ENCODE measurements at places on chromosomes 1 and 21.

GRCh38 chr1:198829944-198830343 lies 191.1 kb downstream of the PTPRC start:
- no peak for DNase-seq

DNA sequence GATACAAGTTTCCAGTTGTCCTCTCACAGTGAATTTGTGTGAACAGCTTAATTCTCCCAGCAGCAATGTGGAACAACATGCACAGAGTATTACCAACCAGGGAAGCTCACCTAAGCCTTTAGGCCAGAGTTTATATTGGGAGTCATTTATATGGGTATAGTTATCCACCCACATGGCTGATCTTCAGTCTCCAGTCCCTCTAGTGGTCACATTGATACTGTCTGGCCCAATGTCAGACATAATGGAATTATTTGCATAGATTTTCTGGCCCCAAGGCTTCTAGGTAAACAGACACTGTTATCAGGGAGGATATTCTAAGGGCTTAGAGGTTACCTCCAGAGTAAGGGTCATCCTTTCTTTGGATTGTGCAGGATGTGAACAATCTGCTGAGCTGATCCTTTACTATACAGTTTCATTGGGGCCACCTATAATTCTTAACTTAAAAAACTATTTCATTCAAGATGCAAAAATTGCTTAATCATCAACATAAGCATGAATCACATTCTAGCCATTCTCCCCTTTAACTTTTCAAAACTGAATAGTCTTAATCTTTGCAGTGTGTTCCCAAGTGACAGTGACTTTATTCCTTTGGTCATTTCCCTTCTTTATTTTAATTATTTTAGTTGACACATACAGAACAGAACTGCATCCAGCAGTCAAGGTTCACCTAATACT lies 210.9 kb downstream of the LTN1 start:
- DNase-seq, result no peak

DNA sequence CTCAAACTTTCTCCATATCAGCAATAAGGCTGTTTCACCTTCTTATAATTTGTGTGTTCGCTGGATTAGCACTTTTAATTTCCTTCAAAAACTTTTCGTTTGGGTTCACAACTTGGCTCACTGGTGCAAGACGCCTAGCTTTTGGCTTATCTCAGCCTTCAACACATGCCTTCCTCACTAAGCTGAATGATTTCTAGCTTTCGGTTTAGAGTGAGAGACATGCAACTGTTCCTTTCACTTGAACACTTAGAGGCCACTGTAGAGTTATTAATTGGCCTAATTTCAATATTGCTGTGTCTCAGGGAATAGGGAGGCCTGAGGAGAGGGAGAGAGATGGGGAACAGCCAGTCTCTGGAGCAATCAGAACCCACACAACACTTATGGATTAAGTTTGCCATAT lies 41.2 kb upstream of the IFNLR1 start:
- DNase-seq, result no peak

DNA sequence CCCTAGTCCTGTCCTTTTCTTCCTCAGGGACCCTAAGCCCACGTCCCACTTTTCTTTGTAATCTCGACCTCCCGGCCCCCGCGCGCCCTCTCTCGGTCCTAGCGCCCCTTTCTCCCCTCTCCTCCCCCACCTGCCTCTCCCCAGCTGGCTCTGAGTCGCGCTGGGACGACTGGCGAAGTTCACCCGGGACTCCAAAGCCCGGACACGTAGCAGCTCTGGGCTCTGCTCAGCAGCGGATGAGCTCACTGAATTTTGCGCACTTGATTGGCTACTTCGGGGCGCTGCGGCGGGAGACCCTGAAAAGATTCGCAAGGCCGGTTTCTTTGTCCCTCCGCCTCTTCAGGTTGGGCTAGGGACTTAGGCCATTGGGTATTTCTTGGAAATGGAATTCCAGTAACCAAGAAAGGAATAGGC lies 16.3 kb upstream of the ACKR1 start:
- DNase-seq, result no peak

- no peak for DNase-seq
Measured at GRCh38 chr1:156211243-156211642, 1.6 kb upstream of the PMF1 start.

DNA sequence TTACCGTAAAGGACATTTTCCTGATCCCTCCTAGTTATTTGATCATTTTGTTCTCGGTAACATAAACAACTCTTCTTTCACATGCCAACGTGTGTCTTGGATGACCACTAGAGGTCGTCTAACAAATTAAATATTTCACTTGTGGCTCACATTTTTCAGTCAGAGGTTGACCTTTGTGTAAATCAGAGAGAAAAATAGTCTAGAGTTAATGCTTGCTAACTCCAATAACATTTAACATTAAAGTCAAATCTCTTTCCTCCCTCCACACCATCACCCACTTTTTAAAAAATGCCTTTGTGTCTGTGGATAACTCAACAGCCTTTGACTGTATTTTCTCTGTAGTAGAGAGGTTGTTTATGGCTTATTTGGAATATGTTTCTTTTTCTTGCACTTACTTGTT lies 220.5 kb upstream of the B3GALT2 start:
- no peak for DNase-seq

DNA sequence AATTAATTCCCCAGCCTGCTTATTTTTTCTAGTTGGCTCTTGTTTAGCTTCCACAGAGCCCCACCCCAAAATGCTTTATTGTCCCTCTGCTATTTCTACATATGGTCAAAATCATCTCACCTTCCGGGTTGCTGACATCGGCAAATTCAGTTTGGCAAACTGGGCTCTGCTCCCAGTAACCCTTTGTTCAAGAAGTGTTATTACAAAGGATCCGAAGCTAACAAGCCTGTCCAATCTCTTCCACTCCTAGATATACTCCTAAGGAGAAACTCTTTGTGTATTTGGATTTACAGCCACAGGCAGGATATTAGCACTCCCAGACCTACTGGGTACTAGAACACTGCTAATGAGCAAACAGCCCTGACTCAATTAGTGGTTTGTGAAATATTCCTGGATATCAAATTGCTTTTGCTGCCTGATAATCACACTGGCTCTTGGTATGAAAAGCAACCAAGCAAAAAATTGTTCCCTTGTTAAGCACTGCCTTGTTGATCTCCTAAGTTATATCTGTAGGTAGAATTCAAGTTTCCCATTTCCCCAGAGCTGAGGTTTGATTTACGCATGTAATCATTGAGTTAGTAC lies 4.0 kb downstream of the JUN start:
- no peak for DNase-seq

- DNase-seq, result no peak
Measured at GRCh38 chr1:191498825-191499224, 659.4 kb upstream of the RGS18 start.

GRCh38 chr1:52454779-52455178 lies 50.4 kb downstream of the PRPF38A start:
- DNase-seq, result no peak

DNA sequence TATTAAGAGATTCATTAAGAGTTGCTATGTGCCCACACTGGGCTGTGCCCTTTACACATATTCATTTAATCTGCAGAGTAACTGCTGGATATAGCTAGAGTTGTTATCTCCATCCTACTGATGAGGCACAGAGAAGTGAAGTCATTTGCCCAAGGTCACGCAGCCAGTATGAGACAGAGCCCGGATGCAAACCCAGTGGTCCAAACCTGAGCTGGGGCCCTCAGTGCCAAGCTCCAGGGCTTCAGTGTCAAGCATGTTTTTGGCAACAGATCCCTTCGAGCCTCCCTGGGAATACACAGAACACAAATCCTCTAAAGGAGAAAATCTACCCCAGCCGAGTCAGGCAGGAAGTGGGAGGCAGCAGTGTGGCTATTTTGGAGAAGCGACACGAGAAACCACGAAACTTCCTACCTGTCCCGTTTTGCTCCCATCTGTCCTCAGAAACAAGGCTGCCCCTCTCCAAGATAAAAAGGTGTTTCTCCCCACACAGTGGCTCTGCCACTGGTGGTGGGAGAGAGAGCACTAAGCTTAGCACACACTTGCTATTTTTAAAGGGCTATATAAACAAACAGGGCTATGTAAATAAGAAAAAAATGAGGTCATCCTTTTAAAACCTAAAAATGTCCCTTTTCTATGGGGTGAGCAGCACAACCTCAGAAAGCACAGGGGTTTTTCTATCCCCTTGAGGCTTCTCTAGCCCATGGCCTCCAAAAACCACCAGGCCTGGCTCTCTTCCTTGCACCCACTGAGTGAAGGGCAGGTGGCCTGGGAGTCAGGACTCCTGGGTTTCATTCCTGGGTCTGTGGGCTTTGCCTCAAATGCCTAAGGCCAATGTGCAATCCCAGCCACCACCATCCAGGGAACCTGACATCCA lies 138.6 kb upstream of the EDN2 start:
- peak; percentile 52 for DNase-seq

DNA sequence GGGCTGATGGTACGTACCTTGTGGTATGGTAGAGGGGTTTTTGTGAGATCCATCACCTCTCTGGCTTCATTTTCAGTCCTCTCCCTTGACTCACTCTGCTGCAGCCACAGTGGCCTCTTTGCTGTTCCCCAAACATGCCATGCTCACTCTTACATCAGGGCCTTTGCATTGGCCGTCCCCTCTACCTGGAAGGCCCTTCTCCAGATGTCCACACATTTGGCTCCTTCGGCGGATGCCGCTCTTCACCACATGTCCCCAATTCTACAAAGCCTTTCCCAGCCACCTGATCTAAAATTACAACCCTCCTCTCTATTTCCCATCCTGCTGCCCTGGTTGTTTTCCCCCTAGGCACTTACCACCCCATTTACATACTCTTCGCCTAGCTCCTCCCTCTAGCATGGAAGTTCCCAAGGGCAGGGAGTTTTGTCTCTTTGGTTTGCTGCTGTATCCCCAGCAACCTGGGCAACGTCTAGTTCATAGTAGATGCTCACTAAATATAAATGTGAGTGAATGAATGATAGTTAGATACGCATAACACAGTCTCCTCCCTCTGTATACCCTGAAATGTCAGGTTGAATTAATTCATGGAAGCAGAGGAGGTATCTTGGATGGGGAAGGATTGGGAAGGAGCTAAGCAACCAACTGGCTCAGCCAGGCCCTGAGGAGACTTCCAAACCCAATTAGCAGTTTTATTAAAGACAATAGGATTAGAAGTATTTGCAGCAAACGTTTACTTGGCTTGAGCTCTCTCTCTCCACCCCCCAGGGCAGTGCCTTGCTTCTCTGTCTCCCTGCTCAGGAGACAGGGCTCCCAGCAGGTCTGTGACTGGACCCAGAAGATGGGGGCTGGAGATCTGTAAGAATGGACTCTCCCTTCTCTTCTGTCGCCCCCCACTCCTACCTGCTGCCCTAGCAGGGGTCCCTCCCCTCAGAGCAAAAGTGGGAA lies 264.2 kb downstream of the GRIK3 start:
- no peak for DNase-seq

DNA sequence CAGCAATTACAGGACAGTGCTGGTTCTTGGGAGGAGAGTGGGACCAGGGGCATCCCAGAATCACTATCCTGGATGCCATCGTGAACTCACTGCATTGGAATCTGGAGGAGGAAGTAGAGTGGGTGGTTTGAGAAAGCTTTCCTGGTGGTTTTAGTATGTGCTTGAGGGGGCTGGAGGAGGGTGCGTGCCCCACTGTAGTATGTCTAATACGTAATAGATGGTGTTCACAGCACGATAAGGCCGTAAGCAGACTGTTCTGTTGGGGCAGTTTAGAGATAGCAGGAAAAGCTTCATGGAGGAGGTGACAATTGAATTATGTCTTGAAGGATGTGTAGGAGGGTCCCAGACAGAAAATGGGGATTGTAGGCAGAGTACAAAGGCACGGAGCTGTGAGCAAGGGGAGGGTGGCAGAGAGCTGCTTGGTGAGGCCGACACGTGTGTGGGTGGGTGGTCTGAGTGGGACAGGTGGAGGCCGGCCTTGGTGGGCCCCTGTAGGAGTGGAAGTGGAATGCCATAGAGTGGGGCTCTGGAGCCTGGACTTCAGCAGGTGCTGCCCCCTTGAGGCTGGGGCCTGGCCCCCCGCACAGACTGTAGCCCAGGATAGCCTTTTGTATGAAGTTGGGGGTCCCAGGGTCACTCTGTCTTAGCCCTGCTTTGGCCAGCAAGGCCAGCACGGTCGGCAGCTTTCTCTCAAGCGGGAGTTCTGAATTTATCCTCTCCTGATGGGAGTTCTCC lies 37.0 kb downstream of the IL6R start:
- no peak for DNase-seq

DNA sequence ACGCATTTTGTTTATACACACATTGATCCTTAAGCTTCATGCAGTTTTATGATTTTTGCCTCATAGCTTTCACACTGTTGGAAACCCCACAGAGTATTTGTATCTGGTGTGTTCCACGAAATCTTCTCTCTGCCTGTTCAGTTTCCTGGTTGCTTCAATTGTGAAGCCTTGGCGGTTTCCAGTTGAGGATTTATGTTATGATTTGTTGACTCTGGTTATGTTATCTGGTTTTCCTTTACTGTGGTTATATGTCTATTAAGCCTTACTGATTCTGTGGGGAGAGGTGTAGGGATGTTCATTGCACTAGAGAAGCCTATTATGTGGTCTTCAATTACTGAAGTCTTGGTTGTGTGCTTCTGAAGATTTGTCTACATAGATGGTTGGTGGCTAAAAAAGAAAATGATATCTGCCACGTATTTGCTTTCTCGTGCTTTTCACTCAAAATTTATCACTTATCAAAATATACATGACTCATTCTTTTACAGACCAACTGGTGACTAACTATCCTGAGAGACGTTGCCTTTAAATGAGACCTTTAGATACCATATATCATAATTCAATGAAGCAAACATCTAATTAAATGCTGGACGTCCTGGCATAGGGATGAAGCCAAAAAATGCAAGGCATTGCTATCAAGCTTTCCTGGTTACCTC lies 488.0 kb upstream of the B3GALT2 start:
- DNase-seq, result no peak

DNA sequence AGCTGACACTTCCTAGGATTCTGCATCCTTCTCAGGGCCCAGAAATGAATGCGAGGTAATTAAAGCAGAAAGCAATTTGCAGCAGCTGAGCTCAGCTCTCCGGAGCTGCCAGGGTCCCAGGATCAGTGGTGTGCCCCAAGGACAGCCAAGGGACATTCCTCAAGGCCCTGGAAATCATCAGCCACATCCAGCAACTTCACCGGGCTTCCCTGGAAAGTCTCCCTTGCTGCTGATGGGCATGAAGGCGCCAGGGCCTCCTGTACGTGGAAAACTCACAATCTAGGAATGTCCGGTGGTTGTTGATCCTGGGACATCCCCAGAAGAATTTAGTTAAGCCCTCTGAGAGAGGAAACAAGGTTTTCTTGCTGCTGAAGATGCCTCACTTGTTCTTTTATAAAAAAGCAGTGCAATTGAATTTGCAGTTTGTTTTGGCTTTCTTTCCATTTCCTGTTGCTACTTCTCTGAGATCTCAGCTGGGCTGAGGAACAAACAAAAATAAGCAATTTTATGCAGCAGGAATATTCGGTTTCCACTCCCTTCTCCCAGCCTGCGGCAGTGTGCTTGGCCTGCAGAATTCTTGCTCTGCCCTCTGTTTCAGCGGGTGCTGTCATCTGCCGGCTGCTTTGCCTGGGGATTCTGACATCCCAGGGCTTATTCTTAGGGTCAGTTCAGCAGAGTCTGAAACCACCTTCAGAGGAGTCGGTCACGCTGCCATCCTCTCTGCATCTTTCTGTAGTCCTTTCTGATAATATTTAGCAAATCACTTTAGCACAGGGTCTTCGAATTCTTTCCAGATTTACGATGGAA lies 85.9 kb downstream of the TCP10L start:
- no peak for DNase-seq

GRCh38 chr1:18458133-18459092 lies 22.3 kb upstream of the KLHDC7A start:
- no peak for DNase-seq

Measured in GM12892 (cell line).